ENCODE measurements at places on chromosomes 7 and 10.

DNA sequence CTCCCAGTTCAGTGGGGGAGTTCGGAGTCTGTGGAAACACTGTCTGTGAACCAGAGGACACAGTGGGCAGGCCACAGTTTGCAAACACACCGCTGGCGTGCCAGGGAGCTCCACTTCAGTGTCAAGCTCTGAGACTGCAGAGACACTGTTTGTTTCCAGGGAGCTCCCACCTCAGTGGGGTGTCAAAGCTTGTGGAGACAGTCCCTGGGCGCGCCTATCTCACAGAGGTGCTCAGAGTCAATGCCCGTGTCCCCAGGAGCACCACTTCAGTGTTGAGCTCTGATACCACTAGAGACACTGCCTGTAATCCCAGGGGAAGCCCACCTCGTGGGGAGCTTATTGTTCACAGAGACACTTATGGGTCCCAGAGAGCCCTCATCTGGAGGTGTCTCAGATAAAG is 4.3 kb downstream of the MYO1G start:
- no peak for DNase-seq

DNA sequence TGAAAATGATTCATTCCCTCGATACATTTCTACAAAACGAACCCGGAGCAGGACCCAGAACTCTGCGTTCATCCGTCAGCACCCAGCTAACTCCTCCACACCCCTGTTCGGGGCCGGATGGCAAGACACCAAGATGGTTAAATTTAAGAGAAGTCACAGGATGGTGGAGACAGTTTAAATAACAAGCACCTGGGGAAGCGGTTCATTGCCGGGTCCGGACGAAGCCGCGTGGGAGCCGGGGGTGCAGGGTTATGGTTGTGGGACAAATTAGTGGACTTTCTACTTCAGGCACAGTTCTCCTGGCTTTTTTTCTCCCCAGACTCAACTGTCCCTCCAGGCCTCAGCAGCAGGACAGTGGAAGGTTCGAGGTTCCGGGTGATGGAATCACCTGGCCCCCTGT is 45.4 kb downstream of the ASB13 start:
- no peak for DNase-seq

- no peak for DNase-seq
Observed at GRCh38 chr10:80171248-80171660, 34.1 kb downstream of the ANXA11 start.

- DNase-seq: no peak
Observed at GRCh38 chr10:29720149-29720548, 85.4 kb upstream of the SVIL start.

DNA sequence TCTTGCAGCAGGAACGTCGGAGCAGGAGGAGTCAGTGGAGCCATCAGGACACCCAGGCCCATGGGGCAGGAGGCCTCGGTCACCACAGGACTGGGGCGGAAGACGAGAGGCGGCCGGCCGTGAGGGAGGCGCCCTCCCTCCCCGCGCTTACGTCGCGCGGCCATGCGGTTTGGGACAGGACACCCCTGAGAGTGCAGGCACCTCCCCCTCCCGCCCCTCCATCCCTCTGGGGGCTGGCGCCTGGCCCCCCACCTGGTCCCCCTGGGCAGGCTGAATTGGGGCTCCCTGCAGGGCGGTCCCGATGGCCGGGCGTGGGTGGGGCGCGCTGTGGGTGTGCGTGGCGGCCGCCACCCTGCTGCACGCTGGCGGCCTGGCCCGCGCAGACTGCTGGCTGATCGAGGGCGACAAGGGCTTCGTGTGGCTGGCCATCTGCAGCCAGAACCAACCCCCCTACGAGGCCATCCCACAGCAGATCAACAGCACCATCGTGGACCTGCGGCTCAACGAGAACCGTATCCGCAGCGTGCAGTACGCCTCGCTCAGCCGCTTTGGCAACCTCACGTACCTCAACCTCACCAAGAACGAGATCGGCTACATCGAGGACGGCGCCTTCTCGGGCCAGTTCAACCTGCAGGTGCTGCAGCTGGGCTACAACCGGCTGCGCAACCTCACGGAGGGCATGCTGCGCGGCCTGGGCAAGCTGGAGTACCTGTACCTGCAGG is 74.4 kb downstream of the ELFN1 start:
- DNase-seq: no peak

Measured in CD8-positive, alpha-beta memory T cell (primary cell).